ENCODE measurements at places on chromosomes 6 and 20. TPM values are rescaled to one million over a fixed set of nuclear protein-coding genes. Genes with fewer than 3 reads are reported as not detected.

Gene BANF2
- not detected for total RNA-seq

DNA sequence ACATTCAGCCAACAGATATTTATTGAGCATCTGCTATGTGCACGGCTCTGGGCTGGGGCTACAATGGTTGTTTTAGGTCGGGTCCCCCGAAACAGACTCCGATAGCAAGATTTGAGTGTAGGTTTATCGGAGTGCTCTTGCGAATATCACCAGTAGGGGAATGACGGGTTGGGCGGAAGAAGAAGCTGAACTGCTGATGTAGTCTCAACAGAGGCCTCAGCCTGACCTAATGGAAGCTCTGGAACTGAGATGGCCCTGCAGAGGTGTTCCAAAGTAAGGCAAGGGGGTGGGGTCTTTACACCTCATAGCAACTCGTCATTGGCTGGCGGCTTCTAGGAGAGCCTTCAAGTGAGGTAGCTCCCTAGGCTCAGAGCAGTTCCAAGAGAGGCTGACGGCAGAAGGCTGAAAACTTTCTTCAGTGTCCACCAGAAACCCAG, 1.1 kb downstream of the L3MBTL1 start:
- DNase-seq, result no peak

DNA sequence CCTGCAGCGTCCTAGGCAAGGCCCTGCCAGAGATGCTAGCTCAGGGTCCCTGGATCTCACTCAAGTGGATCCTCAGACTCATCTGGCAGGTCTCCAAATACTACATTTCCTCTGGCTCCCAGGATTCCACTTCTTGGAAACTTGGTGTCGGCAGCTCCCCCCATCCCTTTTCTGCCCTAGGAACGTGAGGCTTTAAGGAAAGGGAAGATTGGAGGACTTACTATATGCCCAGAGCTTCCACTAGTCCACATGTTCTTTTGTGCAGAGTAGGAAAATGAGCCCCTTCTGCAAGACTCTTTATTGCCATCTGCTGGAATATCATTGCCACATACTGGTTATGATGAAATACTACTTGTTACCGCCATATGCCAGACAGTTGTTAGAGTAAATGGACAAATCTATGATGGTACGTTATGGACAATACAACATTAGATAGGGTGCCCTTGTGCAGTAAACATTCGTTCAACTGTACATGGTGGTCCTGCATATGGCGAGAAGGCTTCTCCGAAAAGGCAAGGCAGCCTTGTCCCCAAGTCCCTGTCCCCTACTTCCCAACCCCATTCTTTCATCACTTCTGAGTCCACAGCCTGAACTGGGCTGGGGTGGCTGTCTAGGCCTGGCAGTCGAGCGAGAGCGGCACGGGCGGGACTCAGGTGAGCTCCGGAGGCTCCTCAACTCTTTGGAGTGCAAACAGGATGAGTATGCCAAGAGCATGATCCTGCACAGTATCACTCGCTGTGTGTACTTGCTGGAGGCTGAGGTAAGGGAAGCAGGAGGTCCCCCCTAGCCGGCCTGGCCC, 780 bp downstream of the ARMC12 start:
- DNase-seq, result no peak

Gene PHF20
- 21.9 TPM for total RNA-seq

GRCh38 chr20:38164624-38165088, 414 bp downstream of the TGM2 start:
- no peak for DNase-seq

- DNase-seq, result no peak
Observed at GRCh38 chr6:166553563-166554271, 32.8 kb downstream of the RAMACL start.

GRCh38 chr20:49166534-49167449, 21.3 kb downstream of the STAU1 start:
- DNase-seq, result no peak

DNA sequence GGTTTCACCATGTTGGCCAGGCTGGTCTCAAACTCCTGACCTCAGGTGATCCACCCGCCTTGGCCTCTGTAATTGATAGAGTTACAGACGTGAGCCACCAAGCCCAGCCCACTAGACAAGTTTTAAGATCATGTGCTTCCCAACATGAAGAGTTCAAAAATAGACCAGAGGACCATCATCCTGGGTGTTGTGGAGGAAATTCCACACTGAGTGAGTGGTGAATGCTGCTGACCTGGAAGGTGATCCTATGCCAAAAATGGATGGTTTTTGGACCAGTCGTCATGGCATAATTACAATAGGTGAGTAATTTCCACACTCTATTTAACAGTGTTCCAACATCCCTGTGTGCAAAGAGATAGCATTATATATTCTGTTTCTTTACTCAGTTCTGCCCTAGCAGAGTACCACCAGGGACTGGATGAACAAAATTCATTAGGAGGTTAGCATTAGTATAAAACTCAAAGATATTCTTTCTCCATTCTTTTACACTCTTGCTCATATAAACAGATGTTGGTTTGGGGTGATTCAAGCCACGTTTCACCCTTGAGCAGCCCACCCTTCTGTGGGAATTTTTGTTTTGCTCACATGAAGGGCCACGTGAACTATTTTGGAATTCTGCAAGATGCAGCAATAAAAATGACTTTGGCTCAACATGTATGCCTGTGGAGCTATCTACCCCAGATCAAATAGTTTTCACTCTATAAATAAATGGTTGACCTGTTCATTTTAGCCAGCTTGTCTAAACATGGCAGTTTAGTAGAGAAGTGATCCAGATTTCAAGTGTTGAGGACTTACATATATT, 206.2 kb upstream of the TCF21 start:
- DNase-seq, result no peak

Gene HLA-DQA2
- not detected for total RNA-seq

GRCh38 chr6:3449750-3450305, 7.0 kb downstream of the SLC22A23 start:
- no peak for DNase-seq

GRCh38 chr6:129683601-129684322, 26.2 kb downstream of the ARHGAP18 start:
- peak; percentile 81 for DNase-seq

DNA sequence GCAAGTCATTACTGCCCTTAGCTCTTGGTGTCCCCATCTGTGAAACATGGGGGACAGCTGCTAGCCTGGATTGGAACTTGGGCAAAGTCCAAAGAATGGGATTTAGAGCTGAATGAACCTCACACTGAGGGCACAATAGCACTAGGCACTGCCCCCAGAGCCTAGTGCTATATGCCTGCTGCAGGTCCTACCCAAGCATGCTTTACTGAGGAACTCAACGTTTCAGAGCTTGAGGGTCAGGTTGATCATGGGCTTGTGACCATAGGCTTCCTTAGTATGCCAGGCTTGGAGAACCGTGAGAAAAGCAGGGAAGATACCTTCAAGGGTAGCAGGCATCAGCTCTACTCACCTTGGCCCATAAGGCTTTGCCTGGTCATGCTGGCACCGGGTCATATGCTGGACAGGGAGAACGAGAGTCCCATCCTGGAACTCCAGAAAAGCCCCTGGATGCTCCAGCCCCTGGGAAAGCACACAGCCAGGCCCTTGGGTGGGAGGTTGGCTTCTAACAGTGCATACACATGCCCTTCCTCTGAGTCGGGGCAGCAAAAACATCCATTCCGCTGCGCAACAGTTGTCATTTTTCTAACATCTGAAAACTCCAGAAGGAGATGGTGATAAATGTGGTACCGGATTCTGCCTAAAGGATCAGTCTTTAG, 29.7 kb downstream of the EIF2S2 start:
- DNase-seq, result no peak

Gene PDE7B
- 1.4 TPM for total RNA-seq

DNA sequence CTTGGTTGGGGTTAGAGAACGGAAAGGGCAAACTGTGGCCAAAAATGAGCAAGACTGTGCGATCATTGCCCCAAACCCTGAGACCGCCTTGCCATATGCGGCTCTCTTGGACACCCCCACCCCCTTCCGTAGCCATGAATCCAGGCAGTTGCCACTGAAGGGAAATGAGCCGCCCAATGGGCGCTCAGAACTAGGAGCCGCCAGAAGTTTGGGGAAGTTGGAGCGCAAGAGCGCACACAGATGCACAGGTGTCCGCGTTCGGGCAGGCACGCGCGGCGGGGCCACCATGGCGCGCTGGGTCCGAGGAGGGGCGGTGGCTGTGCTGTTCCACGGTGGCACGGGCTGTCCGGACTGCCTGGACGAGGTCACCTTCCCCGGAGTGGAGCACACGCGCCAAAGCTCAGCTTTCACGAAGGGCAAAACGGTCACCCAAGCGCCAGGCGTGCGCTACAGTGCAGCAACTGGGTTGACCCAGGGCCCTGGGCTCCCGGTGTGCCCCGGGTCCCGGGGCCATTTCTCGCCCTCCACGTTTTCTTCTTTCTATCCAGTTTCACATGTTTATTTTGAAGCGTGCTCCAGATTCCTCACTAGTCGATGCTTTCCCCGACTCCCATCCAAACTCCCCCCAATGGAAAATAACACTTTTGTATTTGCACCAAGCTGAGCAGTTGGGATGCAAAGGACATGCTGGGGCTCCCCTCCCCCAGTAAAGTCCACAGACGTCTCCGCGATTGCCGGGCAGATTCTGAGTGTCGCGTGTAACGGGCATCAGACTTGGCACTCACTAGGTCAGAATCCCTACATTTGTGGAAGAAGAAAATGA, 906 bp upstream of the PDE10A start:
- DNase-seq, result no peak

Gene SIRPD
- total RNA-seq, result not detected

Gene IPCEF1
- total RNA-seq, result 1.2 TPM

GRCh38 chr6:108732091-108732870, 115.9 kb upstream of the ARMC2 start:
- DNase-seq, result peak; percentile 48

- DNase-seq, result no peak
Observed at GRCh38 chr20:4401601-4402000, 320.1 kb upstream of the PRND start.

DNA sequence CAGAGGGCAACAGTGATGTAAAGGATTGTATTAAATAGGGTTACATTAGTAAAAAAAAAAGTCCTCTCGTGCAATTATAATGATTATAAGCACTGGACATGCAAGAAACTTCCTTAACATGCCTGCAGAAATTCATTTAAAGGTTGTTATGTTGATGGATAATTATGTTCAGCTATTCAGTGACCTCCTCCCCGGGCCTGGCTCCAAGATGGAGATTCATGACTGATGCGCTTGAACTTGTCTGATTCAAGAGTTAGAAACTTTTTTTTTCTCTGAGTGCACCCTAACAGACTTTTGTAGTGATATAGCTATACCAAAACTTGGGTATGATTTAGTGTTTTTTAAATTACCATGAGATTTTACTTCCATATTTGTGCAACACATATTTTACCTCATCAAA, 1170.0 kb upstream of the CITED2 start:
- no peak for DNase-seq

- DNase-seq, result peak; percentile 33
Observed at GRCh38 chr6:79463621-79464050, 73.6 kb downstream of the LCA5 start.

Gene TPBG
- total RNA-seq, result 13.1 TPM

Measured in left colon (tissue), 2 donors.